ENCODE measurements at places on chromosomes 13 and 19. TPM values are rescaled to one million over a fixed set of nuclear protein-coding genes. Genes with fewer than 3 reads are reported as not detected.
A peak's percentile ranks its signal among the peaks of the same experiment; 100 is the strongest.

- no peak for DNase-seq
These were observed at the start of gene CLDND2 for GRCh38 chr19:51368366-51369282. Gene CLDND2, minus strand, starts transcription at chr19:51369003. Its CDS starts 426 bp downstream, at chr19:51368577.

DNA sequence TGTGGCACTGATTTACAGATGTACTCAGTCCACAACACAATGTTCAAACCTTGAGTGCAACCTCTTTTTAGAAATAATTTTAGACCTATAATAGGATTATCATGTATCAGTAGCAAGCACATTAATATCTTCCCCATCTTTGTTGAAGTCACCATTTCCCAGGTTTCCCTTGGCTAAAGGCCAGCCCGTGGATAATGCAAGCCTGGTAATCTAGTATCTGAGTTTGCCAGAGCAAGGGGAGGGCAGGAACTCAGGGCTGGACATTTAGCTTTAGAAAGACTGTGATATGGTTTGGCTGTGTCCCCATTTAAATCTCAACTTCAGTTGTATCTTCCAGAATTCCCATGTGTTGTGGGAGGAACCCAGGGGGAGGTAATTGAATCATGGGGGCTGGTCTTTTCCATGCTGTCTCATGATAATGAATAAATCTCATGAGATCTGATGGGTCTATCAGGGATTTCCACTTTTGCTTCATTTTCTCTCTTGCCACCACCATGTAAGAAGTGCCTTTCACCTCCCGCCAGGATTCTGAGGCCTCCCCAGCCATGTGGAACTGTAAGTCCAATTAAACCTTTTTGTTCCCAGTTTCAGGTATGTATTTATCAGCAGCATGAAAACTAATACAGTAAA, 37.7 kb downstream of the SLC6A16 start:
- no peak for DNase-seq

Gene MLLT1
- total RNA-seq = 8.0 TPM

DNA sequence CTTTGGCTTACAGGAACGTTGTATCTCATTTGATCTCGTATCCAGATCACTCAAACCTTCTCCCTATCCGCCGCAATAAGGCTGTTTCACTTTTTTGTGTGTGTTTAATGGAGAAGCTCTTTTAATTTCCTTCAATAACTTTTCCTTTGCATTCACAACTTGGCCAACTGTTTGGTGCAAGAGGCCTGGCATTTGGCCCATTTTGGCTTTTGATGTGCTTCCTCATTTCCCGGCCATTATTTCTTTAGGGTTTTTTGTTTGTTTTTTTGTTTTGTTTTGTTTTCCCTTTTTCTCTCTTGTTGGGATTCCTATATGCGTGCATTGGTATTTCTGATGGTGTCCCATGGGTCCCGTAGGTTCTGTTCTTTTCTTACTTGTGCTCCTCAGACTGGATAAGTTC, 6.1 kb upstream of the UPF3A start:
- no peak for DNase-seq

Gene GGACT
- total RNA-seq = 1.2 TPM

DNA sequence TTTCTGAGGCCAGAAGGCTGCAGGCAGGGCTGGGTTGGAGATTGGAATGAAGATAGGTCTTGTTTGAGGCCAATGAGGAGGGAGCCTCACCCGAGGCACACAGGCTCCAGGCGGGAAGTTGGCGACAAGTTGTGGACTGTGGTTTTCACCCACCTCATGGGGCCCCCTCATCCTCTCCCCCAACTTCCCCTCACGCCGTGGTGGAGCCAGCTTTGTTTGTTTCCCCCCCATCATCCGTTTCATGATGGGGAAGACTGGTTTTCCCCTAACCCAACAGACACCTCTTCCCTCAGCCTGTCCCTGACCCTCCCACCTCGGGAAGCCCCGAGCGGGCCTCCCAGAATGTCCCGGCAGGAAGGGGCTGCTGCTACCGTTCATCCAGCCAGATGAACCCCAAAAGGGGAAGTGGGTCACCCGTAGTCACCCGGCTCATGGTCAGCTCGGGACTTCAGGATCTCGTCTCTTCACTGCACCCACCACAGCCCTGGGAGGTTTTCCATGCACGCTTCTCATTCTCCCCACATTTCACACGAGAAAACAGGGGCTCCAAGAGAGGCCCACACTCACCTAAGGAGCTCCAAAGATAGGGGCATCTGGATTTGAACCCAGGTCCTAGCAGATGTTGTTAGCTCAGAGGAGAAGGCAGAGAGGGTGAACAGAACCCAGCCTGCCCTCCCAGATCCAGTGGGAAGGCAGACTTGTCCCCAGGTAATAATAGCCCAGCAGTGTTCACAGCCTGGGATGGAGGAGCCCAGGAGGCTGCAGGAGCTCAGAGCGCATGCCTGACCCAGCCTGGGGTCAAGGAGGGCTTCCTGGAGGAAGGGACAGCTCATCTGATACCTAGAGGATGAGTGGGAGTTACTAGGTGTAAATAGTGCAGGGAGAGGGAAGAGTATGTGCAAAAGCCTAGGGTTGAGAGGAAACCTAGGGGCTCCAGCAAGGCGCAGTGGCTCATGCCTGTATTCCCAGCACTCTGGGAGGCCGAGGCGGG, 23.5 kb downstream of the CEACAM16 start:
- DNase-seq = no peak

GRCh38 chr19:46634045-46634655, 1.9 kb downstream of the GNG8 start:
- peak; percentile 92 for DNase-seq

Gene ZNF738
- 17.9 TPM for total RNA-seq

Gene TTC9B
- not detected for total RNA-seq

DNA sequence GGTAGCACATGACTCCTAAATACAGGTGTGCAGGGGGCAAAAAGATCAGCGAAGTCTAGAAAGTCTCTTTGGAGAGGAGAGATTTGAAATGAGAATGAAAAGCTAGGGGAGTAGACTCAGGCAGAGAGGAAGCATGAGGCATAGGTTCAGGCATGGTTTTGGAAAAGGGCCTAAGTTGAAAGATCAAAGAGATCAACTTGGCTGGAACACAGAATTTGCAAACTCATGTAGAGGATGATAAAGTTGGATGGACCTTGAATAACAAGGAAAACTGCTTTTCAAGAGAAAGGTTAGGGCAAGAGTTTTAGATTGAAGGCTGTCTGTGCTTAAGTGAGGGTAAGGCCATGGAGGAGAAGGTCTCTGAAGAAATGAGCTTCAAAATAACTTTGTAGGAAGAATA, 47.4 kb upstream of the UBAC2 start:
- no peak for DNase-seq

Gene GGN
- total RNA-seq = not detected

Gene CLEC17A
- 0.42 TPM for total RNA-seq

DNA sequence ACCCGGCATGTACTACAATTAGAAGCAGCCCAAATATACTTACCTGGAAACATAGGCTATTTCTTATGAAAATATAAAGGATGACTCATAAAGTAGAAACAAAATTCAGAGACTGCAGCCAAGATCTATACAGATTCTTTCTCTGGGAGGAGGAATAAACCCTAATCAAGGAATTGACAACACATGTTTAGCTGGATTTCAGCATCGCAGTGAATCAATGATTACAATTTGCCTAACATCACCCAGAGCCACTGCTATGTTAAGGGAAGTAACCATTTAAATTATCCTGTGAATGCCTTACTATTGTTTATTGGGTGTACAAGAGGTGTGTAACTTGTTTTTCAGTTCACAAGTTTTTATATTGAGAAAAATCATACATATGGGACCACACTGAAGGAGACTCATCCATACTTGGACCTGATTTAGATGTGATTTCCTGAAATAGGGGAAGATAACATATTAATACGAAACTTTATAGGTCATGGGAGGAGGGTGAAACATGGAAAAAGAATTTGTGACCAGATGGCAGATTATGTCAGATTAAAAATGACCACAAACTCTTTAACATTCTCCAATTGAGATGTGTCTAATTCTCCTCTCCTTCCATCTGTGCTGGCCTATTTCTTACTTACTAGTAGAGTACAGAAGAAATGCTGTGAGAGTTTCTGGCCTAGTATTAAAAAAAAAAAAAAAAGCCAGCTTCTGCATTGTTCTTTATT, 1168.4 kb downstream of the SLITRK1 start:
- DNase-seq = no peak

Gene PTPRH
- 4.1 TPM for total RNA-seq

DNA sequence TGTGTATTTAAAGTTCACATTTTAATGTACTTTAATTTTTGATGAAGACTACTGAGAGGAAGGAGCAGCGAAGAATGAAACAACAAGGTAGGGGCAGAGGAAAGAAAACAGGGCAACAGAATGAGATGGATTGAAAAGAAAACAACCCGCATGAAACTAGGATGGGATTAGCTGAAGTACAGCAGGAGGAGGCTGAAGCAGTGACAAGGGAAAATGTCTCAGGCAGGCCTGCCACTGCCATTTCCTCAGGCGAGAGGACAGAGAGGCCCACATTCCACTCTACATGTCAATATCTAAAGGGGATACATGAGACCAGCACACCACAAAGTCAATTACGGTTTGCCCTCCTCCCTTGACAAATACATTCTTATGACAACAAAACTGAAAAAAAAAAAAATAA, 1703.2 kb downstream of the EFNB2 start:
- no peak for DNase-seq

- DNase-seq = peak; percentile 75
These were observed 512 bp upstream of the ZNF93 start for GRCh38 chr19:19900139-19900728.

Gene MYO16
- total RNA-seq = 0.06 TPM

GRCh38 chr13:99894840-99895443, 76.6 kb downstream of the ZIC5 start:
- peak; percentile 23 for DNase-seq

DNA sequence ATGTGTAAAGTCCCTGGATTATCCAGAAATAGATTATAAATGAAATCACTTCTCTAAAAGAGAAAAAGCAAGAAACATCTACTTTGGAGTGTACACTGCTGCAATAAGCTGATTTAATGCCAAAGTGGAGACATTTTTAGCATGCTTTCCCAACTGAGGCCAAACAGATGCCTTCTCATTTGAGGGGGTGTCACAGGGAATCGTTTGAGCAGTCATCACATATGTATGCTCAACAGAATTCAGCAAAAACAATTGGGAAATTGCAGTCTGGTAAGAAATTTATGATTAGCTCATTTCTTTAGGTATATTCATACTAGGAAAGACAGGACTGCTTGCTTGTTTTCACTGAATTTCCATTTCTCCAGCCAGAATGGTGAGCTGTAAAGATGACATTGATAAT, 27.3 kb upstream of the TPP2 start:
- DNase-seq = no peak

- DNase-seq = no peak
These were observed 2.8 kb upstream of the MKNK2 start for GRCh38 chr19:2053601-2054389.

Gene CEACAM8
- not detected for total RNA-seq

Gene F10
- total RNA-seq = not detected

DNA sequence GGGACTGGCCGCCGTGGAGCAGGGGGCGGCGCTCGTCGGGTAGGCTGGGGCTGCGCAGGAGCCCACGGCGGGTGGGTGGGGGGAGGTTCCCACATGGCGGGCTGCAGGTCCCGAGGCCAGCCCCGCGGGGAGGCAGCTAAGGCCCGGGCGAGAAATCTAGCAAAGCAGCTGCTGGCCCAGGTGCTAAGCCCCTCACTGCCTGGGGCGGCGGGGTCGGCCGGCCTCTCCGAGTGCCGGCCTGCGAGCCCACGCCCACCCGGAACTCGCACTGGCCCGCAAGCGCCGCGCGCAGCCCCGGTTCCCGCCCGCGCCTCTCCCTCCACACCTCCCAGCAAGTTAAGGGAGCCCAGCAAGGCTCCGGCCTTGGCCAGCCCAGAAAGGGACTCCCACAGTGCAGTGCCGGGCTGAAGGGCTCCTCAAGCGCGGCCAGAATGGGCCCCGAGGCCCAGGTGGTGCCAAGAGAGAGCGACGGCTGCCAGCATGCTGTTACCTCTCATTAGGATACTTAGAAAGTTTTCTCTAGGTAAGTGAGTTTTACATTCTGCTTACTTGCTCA, 1463.5 kb upstream of the MIR17HG start:
- DNase-seq = no peak

All from Daoy (cell line).